ENCODE measurements at places on chromosomes 11 and 22.

DNA sequence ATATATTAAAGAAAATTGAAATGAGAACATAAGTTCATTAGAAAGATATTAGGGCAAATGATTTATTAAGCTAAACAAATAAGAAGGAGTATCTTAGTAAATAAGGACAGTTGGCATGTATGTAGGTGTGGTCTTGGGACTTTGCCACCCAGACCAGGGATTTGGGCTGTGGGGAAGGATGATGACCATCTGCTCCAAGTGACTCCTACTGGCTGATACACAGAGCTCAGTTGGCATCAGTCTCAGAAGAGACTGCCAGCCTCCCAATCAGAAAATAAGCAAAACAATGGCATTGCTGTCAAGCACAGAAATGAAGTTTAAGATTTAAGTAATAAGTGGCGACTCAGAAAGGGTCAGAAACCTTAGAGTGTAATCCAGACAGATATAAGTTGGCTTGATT lies 49.5 kb downstream of the PAX6 start:
- DNase-seq: no peak

- no peak for DNase-seq
These were observed 22.2 kb downstream of the TSKU start for GRCh38 chr11:76805206-76805913.

DNA sequence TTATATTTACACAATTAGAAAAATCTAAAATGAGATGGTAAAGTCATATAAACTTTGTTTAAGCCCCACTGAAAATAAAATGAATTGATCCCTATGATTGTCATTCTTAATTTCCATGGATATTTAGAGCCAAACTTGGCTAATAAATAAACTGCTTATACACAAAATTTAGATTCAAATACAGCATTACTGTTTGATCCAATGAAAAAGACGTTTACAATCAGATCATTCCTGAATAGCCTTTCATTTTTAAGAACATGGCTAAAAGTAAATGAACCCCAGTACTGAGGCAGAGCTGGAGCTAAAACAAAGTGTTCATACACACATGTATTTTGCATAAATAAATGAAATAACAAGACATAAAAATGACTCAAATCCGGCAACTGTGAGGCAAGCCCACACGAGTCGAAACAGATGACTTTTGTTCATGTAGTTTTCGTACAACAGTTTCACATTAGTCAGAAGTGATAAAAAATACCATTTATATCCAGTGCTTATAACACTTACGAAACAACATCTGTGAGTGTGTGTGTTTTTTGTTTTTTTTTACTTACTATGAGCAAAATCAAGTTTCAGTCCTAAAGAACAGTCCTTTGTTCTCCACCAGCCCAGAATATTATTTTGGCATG lies 386.5 kb downstream of the SOX6 start:
- no peak for DNase-seq

DNA sequence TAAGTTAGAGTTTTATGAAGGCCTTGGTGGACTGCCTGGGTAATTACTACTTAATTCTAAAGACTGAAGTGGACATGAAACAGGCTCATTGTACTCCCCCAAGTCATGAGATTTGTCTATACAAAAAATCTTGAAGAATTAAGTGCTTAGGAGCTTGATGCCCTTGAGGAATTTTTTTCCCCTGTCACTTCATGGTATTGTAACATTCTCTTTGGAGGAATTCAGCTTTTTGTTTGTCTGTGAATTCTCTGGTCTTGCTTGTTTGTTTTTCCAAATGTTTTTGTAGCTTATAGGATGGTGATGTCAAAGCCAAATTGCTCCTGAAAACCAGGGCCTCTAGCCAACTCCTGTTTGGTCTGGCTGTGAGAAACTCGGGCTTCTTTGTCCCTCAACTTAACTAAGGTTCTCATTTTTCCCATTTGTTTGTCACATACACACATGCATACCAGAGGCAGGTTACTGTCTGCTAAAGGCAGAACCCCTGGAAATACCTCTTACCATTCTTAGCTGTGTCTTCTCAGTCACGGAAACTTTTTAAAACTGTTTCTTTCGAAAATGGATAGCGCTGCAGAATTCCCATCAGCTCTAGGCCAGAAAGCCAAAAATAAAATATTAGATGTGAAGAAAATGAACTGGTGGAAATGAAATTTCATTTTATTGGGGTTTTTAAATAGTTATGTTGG lies 66.9 kb downstream of the AMOTL1 start:
- no peak for DNase-seq

DNA sequence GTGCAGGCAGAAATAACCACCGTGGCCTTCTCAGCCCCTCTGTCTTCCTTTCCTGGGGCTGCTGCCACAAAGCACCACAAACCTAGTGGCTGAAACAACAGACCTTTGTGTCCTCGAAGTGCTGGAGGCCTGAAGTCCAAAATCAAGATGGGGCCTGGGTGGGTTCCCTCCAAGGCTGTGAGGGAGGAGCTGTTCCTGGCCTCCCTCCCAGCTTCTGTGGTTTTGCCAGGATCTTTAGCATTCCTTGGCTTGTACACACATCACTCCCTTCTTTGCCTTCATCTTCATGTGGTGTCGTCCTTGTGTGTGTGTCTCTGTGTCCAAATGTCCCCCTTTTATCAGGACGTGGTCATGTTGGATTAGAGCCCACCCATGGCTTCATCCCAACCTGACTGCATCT lies 29.0 kb upstream of the PARVG start:
- no peak for DNase-seq

DNA sequence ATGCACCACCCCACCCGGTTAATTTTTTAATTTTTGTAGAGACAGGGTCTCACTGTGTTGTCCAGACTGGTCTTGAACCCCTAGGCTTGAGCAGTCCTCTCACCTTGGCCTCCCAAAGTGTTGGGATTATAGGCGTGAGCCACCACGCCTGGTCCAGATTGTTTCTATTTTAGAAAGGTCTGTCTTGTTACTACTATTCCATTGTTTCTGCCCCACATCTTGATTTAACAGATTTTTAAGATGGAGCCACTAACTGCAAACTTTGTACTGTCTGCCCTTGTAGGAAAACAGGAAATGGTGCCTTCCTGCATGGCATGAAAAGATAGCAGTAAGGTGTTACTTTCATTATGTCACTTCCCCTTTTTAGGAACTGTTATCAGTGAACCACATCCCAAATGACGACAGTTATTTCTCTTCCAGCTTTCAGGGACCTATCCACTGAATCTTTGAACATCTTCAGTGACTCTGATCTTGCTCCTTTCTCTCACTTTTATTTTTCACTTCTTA lies 23.2 kb downstream of the TAF1D start:
- DNase-seq: no peak

DNA sequence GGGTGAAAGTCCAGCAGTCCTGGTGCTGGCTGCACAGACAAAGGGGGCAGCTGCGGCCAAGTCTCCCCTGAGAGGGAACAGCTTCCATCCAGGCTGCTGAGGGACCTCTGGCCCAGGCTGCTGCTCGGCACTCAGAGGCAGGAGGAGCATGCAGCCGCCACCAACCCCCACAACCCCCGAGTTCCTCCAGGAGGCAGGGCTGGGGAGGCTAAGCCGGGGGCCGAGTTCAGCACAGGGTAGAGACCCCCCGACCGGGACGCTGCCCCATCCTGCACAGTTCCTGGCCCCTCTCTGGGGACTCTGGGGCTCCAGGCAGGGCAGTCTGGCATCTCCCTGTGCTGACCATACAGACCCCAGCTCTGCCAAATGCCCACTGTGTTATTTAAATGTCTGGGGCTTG lies 20.2 kb downstream of the IGSF9B start:
- DNase-seq: no peak

DNA sequence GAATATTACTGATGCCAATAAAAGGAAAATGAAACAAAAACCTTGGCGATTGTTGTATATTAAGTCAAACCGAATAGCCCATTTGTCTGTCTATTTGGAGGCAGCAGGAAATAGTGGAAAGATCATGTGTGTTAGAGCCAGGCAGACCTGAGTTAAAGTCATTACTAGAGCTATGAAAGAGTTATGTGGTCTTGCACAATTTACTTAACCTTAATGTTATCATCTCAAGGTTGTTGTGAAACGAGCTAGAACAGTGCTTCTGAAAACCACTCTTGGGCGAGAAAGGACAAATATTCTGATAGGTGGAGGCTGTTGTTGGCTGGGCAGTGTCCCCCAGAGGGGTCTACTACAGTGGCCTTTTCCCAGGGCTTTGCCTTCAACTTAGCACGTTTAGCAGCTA lies 60.0 kb upstream of the NUP160 start:
- DNase-seq: no peak

GRCh38 chr11:70415642-70416395 lies 17.5 kb downstream of the CTTN start:
- no peak for DNase-seq

- DNase-seq: no peak
These were observed 39.6 kb upstream of the CTSC start for GRCh38 chr11:88377144-88377543.

DNA sequence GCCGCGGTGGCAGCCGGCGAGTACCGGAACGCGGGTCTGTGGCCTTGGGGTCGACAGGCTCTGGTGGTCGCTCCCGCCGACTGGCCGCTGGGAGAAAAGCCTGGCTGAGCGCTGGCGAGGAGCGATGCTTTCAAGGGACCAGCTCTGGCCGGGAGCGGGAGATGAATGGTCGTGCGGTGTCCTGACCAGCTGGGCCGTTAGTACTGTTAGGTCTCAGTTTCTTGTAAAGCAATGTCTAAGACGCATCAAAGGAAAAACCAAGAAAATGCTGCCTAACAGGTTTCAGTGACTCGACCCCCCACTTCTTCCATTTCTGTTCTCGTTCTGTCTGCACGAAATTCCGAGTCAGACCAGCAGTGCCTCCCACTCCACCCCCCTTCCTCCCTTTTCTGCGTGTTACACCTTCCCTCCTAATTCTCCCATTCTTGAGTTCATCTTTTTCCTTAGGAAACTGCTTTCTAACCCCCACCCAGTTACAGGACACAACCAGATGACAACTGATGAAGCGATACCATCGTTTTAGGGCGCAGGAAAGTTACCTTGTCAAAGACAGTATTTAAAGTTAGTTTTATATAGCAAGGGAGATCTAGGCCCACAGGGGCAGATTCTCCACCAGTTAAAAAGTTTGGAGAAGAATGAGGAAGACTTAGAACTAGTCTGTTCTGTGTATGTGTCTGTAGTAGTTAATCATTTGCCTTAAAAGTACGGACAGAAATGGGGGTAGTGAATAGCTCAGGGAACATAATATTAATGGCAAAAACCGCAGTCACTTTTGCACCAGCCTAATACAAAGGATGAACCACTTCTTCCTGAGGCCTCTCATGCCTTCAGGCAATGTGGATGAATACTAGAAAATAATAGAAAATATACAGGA lies 1.0 kb downstream of the CUL5 start:
- DNase-seq: no peak

DNA sequence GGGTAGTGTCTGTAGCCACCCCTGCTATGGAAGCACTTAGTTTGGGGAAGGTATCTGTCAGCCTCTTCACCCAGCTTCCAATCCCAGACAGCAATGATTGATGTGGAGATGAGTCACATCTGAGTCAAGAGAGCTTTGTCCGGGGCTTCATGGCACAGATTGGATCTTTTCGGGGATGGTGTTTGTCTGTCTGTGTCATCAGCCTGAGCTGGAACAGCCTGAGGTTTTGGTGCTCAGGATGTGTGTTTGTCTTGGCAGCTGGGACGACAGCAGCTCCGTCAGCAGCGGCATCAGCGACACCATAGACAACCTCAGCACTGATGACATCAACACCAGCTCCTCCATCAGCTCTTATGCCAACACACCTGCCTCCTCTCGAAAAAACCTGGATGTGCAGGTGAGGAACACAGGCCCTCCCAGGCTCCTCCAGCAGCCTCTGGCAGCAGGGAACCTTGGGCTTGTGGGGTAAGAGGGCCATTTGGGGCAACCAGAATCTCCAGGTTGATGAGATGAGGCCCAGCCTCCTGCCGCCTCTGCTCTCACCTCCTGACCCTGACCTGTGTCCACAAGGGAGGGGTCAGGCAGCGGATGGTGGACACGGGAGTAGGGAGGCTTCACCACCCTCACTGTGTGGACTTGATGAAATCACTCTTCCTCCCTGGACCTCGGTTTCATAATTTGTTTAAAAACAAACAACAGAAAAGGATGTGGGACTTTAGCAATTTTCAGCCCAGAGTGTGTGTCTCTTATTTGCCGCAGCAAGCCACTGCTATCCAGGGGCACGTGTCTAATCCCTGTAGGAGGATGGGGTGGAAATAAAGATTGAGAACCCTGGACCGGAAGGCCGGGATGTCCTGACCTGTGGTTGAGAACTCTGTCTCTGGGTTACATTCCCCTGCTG lies 124.3 kb downstream of the DBX1 start:
- DNase-seq: peak; percentile 91

DNA sequence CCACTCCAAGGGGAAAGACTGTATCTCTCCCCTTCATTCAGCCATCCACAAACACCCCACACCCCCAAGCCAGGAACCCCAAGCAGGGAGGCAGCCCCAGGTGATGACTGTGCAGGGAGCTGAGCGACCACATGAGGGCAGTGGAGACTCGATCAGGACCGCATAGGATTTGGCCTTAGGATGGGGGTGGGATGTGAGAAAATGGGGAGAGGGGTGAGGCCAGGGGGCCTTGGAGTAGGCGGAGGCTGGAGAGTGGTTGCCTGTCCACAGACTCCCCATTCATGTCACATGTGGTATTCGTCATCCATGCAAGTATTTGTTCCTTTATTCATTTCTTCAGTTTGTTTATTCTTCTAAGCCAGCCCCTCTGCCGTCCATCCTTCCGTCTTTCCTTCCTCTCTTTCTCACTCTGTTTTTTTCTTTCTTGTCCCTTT lies 2.7 kb upstream of the RHOD start:
- peak; percentile 47 for DNase-seq

DNA sequence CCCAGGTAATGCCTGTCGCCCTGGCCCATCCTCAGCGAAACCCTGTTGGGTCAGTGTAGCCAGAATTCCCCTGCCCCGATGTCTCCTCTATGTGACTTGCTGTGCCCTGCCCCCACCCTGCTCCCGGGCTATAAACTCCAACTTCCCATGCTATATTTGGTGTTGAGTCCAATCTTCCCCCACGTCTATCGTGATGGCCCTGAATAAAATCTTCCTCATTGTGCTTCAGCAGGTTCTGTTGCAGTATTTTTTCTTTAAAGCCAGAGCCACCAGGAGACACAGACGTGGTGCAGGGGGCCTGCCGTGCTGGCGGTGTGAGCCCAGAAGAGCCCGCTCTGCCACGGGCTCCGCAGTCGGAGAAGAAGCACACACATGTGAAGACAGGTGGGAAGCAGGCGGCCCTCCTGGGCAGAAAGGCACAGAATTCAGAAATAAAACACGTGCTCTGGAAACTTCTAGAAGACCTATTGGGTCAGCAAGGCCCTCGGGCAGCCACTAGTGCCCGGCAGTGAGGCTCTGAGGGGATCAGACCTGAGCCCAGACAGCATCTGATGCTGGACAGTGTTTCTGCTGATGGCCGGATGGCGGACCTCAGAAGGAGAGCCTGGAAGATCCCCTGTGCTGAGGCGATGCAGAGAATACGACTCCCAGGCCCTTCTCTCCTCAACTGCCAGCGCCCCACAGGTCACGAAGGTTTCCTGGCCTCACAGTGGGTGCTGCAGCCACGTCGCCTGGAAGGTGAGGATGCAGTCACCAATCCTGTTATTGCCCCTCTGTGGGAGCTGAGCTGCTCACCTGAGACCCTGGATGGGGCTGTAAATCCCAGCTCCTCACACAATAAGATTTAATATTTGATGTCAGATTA lies 501.9 kb downstream of the BRD1 start:
- no peak for DNase-seq

Data from SHP77 (cell line).